AG08395 (cell line): ENCODE measurements at places on chromosomes 4 and X.

DNA sequence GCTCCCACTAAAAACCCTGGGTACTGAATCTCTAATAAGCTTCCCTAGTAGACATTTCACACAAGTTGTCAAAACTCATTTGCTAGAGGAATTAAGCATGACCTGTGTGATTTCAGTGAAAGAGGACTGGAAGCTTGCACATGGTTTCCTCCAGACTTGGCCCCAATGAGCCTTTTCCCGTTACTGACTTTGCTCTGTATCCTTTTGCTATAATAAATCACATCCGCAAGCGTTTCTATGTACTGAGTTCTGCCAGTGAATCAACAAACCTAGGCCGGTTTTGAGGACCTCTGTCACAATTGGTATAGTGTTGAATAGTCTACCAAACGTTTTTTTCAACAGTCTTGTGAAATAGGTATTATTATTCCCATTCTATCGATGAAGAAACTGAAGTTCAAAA, 8.2 kb downstream of the ATP11C start:
- DNase-seq: no peak

DNA sequence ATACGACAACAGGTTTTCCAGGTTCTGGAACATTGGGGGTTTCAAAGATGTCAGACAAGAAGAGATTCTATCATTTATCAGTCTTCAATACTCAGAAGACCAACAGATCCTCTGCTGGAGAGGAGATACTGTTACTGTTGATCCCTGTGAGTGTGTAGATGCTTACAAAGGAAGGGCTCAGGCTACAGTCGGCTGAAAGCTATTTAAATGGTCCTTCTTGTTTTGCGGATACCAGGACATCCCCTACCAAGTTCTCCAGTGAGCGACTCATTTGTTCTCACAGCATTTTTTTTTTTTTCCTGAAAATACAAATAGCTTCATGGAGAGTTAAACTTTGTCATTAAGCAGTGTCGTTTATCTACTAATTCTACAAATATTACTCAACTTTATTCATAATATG, 201.6 kb downstream of the CAMK2D start:
- no peak for DNase-seq

DNA sequence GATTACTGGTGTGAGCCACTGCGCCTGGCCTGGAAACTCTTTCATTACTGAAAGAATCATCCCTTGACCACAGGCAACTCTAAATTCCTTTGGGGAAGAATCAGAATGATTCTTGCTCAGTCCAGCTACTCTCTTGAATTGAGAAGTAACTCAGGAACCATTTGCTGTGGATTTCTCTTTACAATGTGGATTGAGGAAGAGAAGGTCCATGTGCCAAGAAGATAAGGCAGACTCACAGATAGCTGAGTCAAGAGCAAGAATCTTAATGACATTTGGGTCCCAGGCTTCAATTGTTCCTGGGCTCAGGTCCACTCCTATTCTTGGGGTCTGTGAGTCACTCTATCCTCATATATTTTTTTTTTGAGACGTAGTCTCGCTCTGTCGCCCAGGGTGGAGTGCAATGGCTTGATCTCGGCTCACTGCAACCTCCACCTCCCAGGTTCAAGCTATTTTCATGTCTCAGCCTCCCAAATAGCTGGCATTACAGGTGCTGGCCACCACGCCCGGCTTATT, 6.2 kb upstream of the MGARP start:
- no peak for DNase-seq

GRCh38 chrX:155216940-155217440, 730 bp downstream of the VBP1 start:
- DNase-seq: peak; percentile 5

- no peak for DNase-seq
Measured at GRCh38 chr4:150578745-150579501, 3.0 kb upstream of the MAB21L2 start.

DNA sequence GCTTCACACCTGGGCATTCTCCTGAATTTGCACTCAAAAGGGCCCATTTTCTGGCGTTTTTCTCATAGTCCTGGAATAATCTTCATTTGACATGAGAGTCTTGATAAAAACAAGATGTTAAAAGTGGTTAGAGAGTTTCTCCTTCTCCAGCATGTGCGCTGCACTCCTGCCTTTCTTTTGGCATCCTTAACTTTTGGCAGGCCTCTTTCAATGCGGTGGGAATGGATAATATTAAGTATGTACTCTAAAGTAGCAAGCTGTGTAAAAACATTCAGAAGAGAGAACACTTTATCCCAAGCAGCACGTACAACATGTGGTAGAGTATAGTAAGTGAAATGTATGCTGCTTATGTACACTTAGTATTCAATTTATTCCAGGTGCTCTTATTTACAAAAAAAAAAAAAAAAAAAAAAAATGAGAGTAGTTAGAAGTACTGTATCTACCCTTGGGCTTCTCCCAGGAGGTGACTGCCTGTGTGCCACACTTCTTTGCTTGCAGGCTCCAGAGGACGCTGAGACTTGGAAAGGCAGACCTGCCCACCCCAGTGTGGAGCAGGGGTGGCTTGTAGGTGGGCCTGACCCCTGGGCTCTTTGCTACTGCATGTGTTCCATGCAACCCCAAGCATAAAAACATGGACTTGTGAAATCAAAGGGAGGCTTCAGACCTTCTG, 3.9 kb downstream of the FGF2 start:
- no peak for DNase-seq

DNA sequence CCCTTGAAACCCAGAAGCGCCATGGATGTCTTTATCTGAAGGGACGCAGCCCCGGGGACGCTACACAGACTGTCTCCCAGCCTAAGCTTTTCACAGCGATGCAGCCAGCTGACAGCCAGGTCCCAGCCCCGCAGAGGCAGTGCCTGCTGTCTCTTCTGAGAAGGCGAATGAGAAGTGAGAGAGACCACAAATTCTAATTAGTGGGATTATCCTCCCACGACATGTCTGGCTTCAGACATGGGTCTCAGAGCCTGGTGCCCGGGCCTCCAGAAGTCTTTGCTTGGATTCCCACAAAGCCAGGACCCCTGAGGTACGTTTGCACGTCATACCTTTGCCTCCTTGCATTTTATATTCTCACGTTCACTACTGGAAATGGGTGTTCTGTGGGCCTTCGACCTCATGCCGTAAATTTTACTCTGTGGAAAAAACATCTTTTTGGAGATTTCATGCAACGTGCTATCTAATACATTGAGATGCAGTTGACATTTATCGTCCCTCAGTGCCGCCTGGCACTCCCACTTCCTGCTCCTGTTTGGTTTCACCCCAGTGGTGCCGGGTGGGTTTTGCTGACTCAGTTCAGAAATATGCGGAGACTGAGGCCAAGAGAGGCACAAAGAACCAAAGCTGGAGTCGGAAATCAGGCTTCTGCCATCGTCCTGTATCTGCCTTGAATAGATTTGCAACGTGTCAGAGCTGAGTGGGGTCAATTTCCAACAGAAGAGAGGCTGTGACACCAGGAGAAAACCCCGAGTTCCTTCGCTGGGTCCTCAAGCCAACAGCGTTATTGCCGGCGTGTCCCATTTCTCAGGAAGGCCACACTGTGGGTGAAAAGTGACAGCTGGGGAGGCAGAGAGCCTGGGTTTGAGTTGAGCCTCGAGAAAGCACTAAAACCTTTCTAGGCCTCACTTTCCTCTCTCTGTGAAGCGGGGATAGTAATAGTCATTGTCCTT, 114.4 kb downstream of the STK32B start:
- peak; percentile 69 for DNase-seq

DNA sequence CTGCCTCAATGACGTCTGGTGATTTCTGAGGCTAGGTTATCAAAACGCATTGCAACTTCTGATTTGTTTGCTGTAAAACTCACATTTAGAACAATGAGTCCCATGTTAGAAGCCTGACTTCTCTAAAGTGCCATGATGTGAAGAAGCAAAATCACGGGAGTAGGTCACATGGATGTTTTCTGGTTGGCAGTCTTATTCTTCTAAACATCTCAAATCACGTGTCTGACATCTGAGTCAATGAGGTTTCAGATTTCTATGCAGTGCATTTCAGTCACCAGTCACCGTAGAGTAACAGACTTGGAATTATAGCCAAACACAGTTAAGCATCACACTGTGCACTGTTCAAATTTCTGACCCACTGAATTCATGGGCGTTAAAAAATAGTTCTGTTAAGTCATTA, 482.1 kb downstream of the TMA16 start:
- DNase-seq: no peak

DNA sequence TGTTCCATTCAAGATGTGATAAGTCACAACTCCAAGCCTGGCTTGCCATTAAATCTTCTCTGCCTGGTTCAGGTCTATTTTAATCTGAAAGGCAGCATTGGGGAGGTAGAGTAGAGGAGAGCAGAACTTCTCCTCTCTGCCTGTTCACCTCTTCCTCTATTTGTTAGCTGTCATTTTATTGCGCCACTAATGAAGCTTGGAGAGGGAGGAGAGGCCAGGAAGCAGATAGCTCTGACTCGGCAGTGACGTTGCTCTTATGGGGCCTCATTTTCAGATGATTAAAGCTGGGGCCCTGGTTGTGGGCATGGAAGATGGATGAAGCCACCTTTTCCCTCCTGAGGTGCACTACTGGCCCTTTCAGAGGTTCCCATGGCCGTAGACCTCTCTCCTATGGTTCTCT, 207.3 kb downstream of the MID1IP1 start:
- DNase-seq: no peak

- peak; percentile 4 for DNase-seq
Measured at GRCh38 chrX:84469226-84469625, 33.0 kb downstream of the HDX start.

DNA sequence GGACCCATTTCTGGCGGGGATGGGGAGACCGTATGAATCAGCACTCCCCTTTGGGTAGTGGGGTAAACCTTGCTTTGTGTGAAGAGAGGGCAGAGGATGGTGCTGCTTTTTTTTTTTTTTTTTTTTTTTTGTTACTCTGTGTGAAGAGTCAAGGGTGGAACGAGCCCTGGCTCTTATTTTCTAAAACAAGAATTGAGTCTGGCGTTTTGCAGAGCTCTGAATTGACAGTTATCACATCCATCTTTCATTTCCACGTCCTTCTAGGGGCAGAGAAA, 1.2 kb downstream of the SLAIN2 start:
- no peak for DNase-seq

GRCh38 chr4:79298484-79298883, 27.4 kb downstream of the NAA11 start:
- DNase-seq: no peak

- peak; percentile 63 for DNase-seq
Measured at GRCh38 chrX:133670383-133670782, 255.1 kb upstream of the GPC4 start.

GRCh38 chrX:10631416-10632145, 11.2 kb upstream of the MID1 start:
- no peak for DNase-seq

GRCh38 chr4:145533961-145534360, 52.3 kb downstream of the SMAD1 start:
- no peak for DNase-seq

DNA sequence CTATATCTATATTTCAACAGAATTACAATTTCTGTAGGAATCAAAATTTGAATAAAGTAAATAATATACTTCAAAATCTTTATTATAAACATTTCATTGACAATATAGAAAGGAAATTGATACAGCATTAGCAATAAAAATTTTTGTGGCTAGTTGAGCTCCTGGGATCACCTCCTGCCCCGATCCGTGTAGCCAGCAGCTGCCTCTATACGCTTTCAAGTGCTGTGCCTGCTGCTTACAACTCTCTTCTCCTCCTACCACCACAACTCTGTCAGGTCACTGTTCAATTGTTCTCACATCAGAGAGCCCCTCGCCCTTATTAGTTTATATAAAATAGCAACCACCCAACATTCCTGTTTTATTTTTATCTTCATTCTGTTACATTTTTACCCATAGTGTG, 27.6 kb downstream of the INPP4B start:
- peak; percentile 4 for DNase-seq

GRCh38 chrX:148500423-148501385, at the start of gene AFF2:
TSS of gene AFF2 (plus strand) at chrX:148500617. CDS start at chrX:148501098, 481 bp downstream.
- peak; percentile 27 for DNase-seq

DNA sequence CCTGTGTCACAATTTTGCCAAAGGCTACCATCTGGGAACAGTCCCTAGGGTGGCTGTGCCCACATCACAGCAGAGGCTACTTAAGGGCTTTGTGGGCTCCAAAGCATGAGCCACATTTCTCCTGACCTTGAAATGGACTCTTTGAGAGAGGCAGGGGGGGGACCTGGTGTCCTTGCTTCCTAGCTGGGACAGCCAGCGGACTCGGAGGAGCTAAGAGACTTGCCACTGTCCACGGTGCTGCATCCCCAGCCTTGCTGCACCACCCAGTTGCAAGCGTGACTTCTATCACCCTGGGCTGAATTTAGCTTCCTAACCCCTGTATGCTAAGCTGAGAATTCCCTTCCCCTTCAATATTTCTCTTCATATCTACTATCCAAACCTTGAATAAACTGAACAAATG, 99.0 kb downstream of the PHKA2 start:
- DNase-seq: no peak

GRCh38 chr4:82786828-82787227, 11.8 kb downstream of the SCD5 start:
- no peak for DNase-seq

DNA sequence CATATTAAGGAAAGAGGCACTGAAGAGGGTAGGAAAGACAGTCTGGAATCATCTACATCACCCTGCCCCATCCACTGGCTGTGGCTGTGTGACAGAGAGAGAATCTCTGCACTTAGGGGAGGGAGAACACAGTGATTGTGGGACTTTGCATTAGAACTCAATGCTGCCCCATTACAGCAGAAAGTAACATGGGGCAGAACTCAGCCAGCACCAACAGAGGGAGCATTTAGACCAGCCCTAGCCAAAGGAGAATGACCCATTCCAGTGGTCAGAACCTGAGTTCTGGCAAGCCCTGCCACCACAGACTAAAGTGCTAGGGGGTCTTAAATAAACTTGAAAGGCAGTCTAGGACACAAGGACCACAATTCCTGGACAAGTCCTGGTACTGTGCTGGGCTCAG, 37.9 kb downstream of the ZNF330 start:
- DNase-seq: no peak

DNA sequence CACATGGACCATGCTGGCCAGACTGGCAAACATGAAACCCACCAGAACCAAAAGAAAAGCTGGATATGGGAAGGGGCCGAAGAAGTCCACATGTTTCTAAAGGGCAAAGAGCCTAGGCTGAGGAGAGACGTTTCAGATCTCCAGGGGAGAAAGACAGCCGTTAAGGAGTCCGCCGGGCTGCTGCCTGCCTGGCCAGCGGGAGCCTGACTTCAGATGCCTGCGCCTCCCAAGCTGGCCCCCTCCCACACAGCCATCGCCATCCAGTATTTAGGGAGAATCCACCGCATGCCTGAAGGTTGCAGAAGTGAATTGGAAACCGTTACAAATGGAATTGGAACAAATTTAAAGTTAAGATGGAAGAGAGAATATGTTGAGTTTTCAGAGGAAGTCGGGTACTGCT, 2.9 kb downstream of the TBL1X start:
- no peak for DNase-seq
